Muscle of back (tissue), 13 donors: ENCODE measurements at places on chromosomes 7 and 10. TPM values are rescaled to one million over a fixed set of nuclear protein-coding genes. Genes with fewer than 3 reads are reported as not detected.

Gene MYOF
- polyA plus RNA-seq: 49.9 TPM

Gene VSTM2A
- not detected for polyA plus RNA-seq

Gene SMO
- 64.5 TPM for polyA plus RNA-seq

Gene NMT2
- 14.0 TPM for polyA plus RNA-seq

Gene NACAD
- polyA plus RNA-seq: 6.7 TPM

Gene ZEB1
- 63.5 TPM for polyA plus RNA-seq

Gene ARHGAP22
- 1.8 TPM for polyA plus RNA-seq

Gene TMEM273
- polyA plus RNA-seq: 6.8 TPM

Gene SPDYE5
- 3.7 TPM for polyA plus RNA-seq

Gene CARD11
- 0.53 TPM for polyA plus RNA-seq

Gene NUTM2E
- 0.50 TPM for polyA plus RNA-seq

Gene KCP
- polyA plus RNA-seq: 1.1 TPM

Gene NPY
- polyA plus RNA-seq: 29.5 TPM
